ENCODE measurements at places on chromosomes 13 and 19.
A peak's percentile ranks its signal among the peaks of the same experiment; 100 is the strongest.

DNA sequence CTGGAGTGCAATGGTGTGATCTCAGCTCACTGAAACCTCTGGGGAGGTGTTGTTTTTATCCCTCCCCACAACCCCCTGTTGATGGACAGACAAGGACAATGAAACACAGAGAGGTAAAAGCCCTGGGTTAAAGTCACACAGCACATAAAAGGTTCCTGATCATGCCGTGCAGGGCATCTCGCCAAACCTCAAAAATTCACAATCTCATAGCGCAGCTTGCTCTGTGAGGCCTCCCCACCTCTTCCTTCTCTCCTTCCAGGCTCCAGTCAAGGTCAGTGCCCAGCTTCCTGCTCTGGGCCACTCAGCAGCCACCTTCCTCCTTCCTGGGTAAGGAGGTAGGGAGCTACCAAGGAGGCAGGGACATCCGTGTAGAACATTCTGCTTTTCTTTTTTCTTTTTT is 2.3 kb downstream of the FUT2 start:
- DNase-seq = peak; percentile 40

DNA sequence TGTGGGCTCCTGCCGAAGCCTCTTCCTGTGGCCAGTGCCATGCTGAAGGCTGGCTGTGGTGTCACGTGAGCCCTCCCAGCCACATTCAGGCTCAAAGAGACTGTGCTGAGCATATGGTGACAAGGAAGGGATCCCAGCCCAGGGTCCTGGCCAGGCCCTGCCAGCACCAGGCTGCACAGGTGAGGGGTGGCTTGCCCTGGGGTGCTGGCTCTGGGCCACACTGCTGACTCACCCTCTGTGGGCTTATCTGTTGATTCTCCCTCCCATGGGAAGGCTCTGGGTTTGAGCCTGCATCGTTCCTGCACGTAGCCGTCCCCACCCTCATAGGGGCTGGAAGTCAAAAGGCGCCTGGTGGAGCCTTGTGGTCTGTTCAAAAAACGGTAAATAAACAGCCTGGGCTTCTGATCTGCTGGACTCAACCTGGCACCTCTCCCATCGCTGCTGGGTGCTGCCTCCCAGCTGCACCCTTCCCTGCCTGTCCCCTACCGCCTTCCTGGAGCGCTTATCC is 31.1 kb downstream of the DNM2 start:
- no peak for DNase-seq

DNA sequence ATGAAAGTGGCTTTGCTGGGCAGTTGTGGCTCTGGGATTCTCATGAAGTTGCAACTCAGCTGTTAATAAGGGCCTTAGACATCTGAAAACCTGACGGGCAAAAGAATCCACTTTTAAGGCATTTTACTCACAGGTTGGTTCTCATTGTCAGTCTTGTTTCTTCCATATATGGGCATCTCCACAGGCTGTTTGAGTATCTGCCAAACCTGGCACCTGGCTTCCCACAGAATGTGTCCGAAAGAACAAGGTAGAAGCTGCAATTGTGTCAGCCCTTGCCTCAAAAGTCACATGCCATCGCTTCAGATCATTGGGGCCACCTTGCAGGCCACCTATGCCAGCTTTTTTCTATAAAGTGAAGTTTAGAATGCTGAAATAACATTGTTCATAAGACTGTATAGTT is 102.4 kb downstream of the KCTD12 start:
- no peak for DNase-seq

GRCh38 chr19:3441986-3442329 is 38.4 kb downstream of the SMIM24 start:
- no peak for DNase-seq

- no peak for DNase-seq
These were observed 14.7 kb upstream of the ZNF14 start for GRCh38 chr19:19747357-19748220.

DNA sequence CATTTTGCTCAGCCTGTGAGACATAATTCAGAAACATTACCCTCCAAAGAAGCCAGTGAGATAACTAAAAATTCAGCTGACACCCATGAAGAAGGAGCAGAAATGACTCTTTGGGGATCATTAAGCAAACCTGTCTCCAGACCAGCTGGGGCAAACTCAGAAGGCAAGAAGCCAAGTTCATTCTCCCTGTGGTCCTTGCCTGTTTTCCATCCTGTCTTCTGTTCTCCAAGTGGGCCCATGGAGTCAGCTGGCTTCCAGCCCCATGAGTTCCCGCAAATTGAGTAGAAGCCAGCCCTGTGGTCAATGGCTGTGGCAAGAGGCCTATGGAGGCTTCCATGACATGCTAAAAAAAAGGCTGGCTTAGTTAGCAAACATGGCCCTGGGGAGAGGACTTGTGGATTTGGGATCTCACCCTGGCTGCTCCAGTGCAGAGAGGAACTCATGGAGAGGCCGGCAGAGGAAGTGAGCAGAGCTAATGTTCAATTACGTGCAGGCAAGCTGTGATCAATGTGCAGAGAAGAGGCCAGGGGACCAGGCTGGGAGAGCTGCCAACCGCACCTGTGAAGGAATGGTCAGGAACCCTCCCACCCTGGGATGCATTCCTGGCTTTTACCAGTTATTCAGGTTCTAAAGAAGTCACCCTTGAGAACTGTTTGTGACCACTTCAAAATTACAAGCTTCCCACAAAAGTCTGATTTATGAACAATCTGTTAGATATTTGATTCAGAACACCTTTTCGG is 229.1 kb downstream of the TSHZ3 start:
- no peak for DNase-seq

DNA sequence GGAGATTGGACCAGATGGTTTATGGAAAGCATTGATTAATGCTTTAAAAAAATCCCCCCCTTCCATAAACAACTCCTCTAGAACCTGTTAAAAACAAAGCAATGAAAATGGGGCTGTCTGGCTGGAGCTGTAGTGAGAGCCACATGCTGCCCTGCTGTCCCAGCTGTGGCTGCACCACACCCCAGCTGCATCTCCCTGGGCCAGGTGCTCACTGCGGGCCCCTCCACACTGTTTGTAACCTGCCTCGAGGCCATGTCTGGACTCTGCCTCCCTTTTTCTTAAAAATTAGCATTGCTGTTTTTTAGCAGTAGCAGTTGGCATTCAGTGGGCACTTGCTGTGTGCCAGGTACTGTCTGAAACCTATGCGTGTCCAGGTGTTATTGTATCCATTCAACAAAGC is 15.2 kb upstream of the F2RL3 start:
- DNase-seq = no peak

GRCh38 chr19:19274146-19274545 is 1.0 kb upstream of the TM6SF2 start:
- DNase-seq = no peak

GRCh38 chr19:16581145-16581970 is 9.1 kb upstream of the SLC35E1 start:
- DNase-seq = no peak

- DNase-seq = no peak
These were observed 932.8 kb upstream of the SLITRK6 start for GRCh38 chr13:86731987-86732386.

DNA sequence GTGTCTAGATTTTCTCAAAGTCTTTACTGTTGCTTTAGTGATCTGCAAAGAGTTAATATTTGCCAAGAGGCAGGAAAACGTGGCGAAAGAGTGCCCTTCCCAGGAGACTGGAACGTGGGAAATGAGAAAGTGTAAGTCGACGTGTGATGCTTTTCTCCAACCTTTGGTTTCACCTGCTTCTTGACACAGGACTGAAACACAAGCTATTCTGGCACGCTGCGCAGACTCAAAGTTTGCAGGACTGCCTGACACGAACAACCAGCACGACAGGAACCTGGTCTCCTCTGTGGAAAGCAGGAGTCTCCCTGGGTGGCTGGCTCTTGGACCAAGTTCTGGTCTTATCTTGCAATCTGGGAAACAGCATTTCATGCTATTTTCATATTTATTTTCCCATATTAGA is 28.6 kb downstream of the RFXAP start:
- no peak for DNase-seq

DNA sequence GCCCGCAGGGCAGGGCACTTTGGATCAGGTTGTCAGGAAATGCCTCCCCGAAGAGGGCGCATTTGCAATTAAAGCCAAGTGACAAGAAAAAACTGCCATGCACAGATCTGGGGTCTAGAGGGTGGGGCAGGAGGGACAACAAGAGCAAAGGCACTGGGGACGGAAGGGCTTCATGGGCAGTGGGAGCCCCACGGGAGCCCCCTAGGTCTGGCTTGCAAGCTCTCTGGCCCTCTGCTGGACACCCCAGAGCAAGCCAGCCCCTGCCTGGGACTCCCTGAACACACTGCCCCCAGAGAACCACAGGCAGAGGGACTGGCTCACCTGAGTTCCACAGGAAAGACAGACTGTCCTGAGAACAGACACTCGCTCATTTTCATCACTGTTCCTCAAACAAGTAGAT is 30.2 kb upstream of the C19orf12 start:
- DNase-seq = no peak

DNA sequence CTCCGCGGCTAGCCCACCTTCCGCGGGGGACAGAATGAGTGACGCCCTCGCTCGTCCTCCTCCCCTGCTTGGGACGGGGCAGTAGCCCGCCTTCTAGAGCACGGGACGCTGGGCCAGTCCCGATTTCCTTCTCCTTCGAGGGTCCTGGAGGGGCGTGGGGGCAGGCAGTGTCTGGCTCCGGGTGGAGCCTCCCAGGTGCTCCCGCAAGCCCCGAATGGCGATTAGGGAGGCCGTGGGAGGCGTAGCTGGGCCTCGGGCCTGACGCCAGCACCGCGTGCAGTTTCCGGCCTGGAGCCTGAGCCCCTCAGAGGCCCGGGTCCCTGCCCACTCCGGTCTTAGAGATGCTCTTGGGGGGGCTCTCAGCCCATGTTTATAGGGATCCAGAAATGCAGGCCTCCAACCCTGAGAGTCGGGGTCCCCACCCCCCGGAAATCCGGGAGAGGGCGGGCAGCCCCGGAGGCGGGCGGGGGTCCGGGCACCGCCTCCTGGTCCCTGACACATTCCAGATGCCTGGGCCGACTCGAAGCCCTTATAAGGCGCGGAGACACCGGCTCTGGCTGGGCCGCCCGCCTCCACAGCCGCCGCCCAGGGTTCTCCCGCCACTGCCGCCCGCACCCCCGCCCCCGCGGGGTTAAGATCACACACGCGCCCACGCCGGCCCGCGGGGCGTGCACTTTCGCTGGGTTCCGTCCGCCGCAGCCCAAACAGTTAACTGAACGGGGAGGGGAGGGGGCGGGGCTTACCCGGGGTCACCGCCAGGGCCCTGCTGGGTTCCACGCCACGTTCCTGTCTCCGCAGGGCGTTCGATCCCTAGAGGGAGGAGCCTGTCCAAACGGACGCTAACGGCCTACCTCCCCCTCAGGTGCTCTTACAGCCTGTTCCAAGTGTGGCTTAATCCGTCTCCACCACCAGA is 1.5 kb downstream of the MYADM start:
- peak; percentile 96 for DNase-seq

- DNase-seq = peak; percentile 68
These were observed at the start of gene GAMT for GRCh38 chr19:1401138-1401888. Gene GAMT (minus strand): TSS chr19:1401542. CDS start chr19:1401476, 66 bp downstream.

GRCh38 chr13:93956426-93956825 is 523.1 kb downstream of the DCT start:
- DNase-seq = no peak

DNA sequence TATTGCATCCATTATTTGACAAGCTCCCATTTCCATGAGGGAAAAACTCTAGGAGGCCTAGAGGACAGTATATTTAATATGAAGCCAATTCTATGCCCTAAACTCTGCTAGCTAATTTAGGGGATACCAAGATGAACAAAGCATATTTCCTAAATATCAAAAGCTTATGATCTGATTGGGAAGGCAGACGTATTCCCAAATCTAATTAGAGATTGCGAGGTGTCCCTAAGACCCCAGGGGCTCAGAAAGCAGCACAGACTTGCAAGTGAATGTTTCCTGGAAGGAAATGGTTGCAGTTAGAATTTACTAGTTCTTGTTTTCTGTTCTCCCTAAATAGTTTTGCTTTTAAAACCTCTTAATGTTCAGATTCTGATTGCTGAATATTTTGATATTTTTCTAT is 30.7 kb downstream of the NDFIP2 start:
- DNase-seq = no peak

DNA sequence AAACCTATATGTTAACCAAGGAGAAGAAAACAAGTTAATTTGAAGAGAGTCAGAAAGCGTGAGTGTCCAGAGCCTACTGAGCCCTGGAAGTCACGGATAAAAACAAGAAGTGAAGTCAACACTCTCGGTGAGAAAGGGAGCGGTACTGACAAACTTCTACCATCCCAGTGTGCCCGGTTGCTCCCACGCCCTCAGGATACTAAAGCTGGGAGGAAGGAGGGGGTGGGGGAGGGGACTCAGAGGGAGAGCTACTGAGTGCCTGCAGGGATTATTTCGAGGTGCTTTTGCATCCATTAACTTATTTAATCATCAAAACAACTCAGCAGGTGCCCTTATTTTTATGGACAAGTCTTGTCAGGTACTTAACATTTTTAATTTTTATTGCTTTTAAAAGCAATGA is 166.2 kb downstream of the ZIC5 start:
- DNase-seq = no peak

DNA sequence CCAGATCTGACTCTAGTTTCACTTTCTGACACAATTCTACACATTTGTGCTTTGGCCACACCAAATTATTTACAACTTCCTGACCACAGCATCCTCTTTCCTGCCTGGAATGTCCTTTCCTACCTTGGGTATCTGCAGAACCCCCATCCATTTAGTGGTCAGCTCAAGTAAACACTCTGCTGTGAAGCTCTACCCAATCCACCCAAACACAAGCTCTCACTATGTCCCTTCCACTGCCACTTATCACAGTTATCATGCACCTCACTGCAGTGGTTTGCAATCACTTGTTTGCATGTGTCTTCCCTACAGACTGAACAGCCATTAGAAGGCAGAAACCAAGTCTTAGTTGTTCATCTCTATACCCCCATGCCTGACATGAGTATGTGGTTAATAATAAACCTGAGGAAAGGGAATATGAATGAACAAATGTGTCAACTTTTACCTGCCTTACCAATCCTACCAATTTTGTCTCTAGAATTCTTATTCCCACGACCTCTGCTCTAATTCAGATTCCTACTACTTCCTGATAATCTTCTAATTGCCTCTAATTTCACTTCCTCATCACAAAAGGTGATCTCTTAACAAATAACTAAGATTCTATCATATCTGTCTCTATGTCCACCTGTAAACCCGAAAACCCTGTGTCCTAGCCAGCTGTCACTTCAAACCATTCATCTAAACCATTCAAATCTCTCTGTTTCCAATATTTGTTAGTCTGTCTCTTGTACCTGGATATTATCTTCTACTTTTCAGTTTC is 25.1 kb downstream of the LNX2 start:
- DNase-seq = no peak

- no peak for DNase-seq
These were observed 105.6 kb upstream of the SERP2 start for GRCh38 chr13:44267980-44268379.

DNA sequence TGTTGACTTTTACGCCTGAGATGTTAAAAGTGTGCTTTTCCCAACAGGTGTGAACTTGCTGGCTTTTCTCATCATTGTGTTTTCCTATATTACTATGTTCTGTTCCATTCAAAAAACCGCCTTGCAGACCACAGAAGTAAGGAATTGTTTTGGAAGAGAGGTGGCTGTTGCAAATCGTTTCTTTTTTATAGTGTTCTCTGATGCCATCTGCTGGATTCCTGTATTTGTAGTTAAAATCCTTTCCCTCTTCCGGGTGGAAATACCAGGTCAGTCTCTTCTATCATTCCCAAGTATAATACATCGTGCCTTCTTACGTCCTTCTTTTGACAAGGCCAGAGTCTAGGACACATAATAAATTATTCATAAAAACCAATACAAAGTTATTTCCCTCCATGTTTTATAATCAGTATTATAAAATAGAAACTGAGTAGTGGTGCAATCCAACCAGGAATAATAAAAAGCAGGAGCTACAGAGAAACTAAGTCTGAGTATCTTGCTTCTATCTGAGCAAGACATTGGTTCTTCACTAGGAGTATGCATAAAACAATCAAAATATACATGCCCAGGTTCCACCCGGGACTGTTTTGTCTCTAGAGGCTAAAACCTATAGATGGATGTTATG is 57.9 kb downstream of the RXFP2 start:
- no peak for DNase-seq
